ENCODE measurements at places on chromosomes 16 and 17.

GRCh38 chr16:51326131-51326856 lies 175.2 kb upstream of the SALL1 start:
- peak; percentile 72 for DNase-seq

DNA sequence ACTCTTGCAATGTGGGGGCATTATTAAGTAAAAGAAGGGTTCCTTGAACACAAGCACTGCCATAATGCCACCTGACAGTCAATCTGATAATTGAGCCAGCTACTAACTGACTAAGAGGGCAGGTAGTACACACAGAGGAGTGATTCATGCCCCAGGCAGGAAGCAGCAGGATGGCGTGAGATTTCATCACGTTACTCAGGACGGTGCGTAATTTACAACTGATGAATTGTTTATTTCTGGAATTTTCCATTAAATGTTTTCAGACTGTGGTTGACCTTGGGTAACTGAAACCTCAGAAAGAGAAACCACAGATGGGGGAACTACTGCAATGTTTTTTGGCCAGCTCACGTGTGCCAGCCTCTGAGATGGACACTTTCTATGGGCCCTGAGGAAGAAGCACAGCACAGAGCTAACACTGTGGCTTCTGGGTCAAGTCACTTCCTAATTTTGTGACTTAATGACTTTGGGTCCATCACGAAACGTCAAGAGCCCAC lies 46.7 kb downstream of the C17orf67 start:
- peak; percentile 90 for DNase-seq

- DNase-seq = no peak
Measured at GRCh38 chr16:81668243-81669097, 110.6 kb upstream of the PLCG2 start.

- DNase-seq = peak; percentile 10
Measured at GRCh38 chr16:1961651-1962067, 2.3 kb downstream of the NDUFB10 start.

- peak; percentile 20 for DNase-seq
Measured at GRCh38 chr17:28865946-28866752, 11.3 kb downstream of the ERAL1 start.

DNA sequence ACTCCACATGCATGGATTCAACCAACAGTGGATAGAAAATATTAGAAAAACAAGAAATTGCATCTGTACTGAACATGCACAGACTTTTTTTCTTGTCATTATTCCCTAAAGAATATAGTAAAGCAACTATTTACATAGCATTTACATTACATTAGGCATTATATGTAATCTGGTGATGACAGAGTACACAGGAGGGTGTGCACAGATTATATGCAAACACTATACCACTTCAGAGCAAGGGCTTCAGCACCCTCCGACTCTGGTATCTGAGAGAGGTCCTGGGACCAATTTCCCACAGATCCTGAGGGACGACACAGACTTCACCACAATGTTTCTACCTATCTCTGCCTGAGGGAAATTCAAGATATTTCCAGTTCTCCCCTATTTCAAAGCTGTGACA lies 25.3 kb upstream of the KCTD5 start:
- DNase-seq = no peak

GRCh38 chr16:56108056-56108471 lies 83.2 kb upstream of the GNAO1 start:
- DNase-seq = no peak

DNA sequence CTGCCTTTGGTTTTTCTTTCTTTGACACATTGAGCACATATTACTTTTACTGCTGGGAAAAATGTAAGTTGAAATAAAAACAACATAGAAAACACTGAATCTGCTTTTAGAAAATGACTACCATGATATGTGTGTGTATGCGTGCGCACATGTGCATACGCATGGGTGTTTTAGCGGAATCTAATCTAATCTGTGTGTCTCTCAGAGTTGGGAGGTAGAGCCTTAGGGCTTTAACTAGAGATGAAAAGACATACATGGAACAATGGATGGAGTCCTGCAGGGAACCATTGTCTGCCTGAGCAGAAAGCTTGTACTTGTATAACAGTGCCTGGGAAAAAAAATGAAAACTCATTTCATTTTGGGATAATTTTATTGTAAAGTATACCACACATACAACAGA lies 12.4 kb downstream of the SLFN5 start:
- no peak for DNase-seq

- DNase-seq = no peak
Measured at GRCh38 chr17:13962716-13963240, 106.5 kb upstream of the COX10 start.

GRCh38 chr16:30090610-30091331 lies 953 bp downstream of the TBX6 start:
- DNase-seq = no peak

- DNase-seq = no peak
Measured at GRCh38 chr16:14101415-14101814, 30.3 kb downstream of the MRTFB start.

DNA sequence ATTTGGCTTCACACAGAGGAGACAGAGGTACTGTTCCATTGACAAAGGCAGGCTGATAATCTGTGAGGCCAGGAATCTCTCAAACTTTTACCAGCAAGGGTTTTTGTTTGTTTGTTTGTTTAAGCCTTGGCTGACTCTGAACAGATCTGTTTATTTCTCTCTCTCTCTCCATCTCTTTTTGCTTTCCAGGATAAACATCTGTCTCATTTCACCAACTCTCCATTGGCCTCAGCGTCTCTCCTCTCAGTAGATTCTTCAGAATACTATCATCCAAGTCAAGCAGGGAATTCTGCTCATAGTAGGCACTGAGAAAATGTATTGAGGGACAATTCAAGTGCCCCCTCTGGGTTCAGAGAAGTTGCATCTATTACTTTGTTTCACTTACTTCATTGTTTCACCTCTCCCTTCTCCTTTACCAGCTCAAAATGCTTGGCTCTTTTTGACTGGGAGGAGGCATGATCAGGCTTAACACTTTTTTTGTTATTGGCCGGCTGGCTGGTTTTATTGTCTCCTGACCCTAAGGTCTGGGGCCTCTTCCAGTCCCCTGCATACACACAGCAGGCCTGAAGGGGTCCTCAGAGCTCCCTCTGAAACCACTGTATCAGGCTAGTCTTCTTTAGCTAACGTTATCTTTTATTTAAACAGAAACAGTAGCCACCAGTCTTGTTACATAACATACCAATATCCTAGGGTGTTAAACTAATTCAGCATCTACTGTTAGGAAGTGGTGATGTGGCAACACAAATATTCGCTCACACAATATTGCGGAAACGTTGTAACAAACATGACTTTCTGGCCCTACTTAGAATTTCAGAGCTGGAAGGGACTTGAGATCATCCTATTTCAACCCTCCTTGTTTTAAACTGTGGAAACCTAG lies 2.0 kb upstream of the YPEL2 start:
- peak; percentile 68 for DNase-seq

DNA sequence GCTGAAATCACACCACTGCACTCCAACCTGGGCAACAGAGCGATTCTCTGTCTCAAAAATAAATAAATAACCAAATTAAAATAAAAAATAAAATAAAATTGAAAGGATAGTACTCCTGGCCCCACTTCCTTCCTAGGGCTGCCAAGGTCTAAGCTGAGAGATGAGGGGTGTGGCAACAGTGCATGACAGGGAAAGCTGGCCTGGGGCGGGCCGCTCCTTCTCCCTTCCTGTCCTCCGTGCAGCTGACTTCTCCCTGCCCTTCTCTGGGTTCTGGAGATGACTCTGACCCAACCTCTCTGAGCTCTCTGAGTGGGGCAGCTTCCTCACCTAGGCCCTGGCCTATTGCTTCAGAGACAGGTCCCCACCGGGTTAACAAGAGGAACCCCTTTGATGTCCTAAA lies 8.7 kb upstream of the SLC25A39 start:
- no peak for DNase-seq

GRCh38 chr17:57422574-57423164 lies 166.3 kb downstream of the MSI2 start:
- peak; percentile 25 for DNase-seq

- DNase-seq = no peak
Measured at GRCh38 chr16:6160871-6161270, 1063.3 kb upstream of the EEF2KMT start.

DNA sequence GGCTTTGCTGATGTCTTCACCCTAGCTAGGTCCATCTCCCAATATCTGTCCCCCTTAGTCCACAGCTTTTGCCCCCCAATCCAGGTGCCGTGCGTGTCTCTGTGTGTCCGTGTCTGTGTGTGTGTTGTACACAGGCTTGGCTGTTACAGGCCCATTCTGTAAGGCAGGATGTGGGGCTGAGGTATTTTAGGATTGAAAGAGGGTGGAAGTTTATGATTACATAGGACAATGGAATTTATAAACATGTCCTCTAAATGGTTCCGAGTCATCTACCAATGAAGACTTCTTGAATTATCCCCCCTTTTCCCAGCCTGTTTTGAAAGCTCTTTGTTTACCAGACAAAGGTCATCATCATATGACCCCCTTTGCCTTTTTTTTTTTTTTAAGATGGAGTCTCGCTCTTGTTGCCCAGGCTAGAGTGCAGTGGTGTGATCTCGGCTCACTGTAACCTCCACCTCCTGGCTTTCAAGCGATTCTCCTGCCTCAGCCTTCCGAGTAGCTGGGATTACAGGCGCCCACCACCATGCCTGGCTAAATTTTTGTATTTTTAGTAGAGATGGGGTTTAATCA lies 21.9 kb downstream of the ACE start:
- peak; percentile 73 for DNase-seq

DNA sequence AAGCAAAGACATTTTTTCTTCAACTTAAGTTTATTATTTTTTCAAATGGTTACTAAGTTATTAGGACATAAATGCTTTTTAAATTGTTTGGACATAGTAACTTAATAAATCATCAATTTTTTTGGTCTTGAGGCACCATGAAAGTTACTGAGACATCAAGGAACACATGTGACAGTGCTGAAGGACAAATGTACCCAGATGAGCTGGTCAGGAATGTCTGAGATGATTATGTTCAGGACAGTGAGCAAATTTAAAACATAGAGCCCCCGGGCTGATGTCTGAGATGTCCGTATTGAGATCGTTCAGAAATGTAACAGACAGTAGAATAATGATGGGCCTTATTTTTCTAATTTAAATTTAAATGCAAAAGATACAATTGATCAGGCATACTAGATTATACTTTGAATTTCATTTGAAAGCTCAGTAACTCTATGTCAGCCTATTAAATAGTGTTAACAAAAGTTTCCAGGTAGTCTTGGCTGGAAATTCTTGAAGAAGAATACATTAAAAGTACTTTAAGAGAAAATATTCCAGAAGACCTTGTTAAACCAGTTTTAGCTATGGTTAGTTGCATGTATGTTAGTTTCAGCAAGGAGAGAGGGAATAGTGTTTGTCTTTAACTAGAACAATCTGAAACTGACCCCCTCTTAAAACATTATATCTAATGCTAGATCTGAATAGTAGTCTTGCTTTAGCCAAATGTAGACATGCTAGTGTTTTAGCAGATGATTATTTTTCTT lies 36.4 kb downstream of the SEC14L1 start:
- no peak for DNase-seq

DNA sequence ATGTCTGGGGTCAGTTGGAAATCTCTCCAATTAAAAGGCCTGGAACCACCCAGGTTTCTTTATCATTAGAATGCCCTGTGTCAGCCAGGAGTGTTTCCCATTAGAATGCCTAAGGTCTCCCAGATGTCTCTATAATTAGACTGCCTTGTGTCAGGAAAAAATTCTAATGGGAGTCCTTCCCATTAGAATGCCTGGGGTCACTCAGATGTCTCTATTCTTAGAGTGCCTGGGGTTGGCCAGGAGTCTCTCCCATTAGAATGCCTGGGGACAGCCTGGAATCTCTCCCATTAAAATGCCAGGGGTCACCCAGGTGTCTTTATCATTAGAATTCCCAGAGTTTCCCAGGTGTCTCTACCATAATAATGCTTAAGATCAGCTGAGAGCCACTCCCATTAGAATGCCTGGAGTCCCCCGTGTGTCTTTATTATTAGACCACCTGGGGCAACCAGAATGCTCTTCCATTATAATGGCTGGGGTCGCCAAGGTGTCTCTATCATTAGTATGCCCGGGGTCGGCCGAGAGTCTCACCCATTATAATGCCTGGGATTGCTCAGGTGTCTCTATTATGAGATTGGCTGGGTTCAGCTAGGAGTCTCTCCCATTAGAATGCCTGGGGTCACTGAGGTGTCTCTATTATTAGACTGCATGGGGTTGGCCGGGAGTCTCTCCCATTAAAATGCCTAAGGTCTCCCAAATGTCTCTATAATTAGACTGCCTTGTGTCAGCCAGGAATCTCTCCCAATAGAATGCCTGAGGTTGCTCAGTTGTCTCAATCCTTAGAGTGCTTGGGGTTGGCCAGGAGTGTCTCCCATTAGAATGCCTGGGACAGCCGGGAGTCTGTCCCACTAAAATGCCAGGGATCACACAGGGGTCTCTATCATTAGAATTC lies 2254.6 kb downstream of the TP53TG3F start:
- no peak for DNase-seq

DNA sequence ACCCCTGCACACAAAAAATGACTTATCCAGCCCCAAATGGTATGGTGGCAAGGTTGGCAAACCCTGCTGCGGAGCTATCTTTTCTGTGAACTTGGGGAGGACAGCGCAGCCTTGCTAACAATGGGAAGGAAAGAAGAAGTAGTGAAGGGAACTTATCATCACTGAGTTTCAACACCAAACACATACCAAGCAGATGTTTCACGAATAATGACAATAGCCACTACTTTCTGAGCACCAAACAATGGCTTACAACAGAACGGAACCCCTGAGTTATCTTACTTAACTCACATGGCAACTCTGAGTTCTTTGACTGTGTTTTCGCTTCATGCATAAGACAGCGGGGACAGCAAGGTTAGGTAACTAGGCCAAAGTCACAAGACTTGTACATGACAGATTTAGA lies 148.9 kb downstream of the XYLT1 start:
- no peak for DNase-seq

DNA sequence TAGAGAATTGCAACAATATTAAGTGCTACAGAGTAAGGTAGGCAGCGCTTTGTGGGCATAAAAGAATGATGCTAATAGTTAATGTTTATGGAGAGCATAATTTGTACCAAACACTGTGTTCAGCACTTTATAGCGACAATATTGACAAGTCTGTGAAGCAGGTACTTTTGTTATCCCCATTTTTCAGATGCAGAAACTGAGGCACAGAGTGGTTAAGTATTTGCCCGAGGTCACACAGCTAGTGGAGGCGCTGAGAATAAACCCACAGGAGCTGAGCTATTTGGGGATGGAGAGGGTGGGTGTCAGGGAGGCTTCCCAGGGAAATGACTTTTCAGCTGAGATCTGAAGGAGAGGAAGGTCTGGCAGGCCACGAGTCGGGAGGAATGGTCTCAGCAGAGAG lies 39.4 kb downstream of the TMEM186 start:
- DNase-seq = no peak

Measured in fibroblast of upper back skin (primary cell).